ENCODE measurements at places on chromosomes 6 and 20. TPM values are rescaled to one million over a fixed set of nuclear protein-coding genes. Genes with fewer than 3 reads are reported as not detected.

Gene MAPK13
- total RNA-seq: 4.1 TPM

Gene DEFB124
- not detected for total RNA-seq

Gene CTCFL
- not detected for total RNA-seq

Gene OGFR
- 50.6 TPM for total RNA-seq

Gene RNF39
- total RNA-seq: 0.16 TPM

Gene PRR18
- total RNA-seq: not detected

Gene PRSS35
- total RNA-seq: 0.81 TPM

Gene HAO1
- total RNA-seq: not detected

Gene HLA-DQB1
- 0.16 TPM for total RNA-seq

Gene MRS2
- 17.2 TPM for total RNA-seq

Gene NKAPL
- total RNA-seq: 0.73 TPM

Gene GLO1
- total RNA-seq: 112 TPM

Gene DPPA5
- total RNA-seq: not detected

Gene PSORS1C2
- total RNA-seq: not detected

Gene ATG5
- total RNA-seq: 43.2 TPM

Gene TPX2
- 11.2 TPM for total RNA-seq

Gene BFSP1
- 2.3 TPM for total RNA-seq

Gene TP53RK
- total RNA-seq: 23.7 TPM

Gene GHRH
- not detected for total RNA-seq

Gene TMC2
- total RNA-seq: not detected

Gene PRPH2
- total RNA-seq: 2.2 TPM

Gene FOXC1
- 2.3 TPM for total RNA-seq

Gene PDYN
- total RNA-seq: not detected
